ENCODE measurements at places on chromosomes 4 and X.

DNA sequence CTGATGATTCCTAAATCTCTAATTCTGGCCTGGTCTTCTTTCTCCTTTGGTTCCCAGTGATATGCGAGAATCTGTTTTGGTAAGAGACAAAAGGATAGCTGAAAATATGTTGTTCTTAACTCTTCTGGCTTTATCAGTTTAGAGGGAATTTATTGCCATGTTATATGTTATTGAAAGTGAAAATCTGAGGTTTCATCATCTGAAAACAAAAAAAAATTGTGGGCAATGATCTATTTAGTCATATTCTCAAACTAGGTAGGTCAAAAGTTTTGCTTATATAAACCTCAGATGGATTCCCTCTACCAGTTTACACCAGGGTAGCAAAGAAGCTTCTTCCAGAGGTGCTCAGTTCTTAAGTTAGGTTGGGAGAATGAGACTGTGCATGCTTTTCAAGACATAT lies 103.6 kb downstream of the ITM2A start:
- DNase-seq = no peak

- DNase-seq = no peak
Measured at GRCh38 chr4:185645403-185645802, 110.1 kb upstream of the PDLIM3 start.

GRCh38 chr4:12691168-12691567 lies 793.0 kb downstream of the RAB28 start:
- DNase-seq = no peak

DNA sequence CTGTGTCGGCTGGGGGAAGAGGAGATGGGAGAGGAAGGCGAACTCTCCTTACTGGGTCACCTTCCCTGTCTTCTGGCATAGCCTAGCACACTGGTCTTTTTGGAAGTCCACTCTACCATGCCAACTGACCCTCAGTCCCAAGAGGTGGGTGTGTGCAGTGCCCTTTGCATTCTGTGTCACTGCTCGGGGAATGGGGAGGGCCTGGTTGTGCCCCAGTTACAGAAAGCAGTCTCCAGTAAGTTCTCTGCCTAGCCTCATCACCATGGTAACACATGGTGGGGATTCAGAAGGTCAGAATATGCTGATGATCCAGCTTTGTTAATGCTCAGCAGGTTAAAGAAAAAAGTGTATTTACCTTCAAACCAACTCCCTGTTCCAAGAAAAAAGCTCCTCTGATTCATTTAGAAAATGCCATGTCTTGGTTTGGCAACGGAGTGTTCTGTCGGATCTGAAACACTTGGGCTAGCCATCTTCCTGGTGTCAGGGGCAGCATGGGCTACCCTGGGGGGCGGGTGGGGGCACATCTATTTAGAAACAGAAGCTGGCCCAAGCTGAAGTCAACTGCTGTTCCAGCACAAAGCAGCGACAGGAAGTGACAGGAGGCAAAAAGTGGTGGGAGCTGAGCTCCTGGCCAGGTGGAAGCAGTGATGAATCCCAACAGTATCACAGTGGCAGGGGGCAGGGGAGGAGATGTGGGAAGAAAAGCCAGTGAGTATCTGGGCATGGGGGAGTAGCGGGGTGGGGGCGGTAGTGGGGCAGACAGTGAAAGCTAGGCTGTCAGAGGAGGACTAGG lies 37.0 kb downstream of the NSG1 start:
- DNase-seq = no peak

- DNase-seq = peak; percentile 41
Measured at GRCh38 chr4:77959566-77960338, 97.1 kb downstream of the MRPL1 start.

DNA sequence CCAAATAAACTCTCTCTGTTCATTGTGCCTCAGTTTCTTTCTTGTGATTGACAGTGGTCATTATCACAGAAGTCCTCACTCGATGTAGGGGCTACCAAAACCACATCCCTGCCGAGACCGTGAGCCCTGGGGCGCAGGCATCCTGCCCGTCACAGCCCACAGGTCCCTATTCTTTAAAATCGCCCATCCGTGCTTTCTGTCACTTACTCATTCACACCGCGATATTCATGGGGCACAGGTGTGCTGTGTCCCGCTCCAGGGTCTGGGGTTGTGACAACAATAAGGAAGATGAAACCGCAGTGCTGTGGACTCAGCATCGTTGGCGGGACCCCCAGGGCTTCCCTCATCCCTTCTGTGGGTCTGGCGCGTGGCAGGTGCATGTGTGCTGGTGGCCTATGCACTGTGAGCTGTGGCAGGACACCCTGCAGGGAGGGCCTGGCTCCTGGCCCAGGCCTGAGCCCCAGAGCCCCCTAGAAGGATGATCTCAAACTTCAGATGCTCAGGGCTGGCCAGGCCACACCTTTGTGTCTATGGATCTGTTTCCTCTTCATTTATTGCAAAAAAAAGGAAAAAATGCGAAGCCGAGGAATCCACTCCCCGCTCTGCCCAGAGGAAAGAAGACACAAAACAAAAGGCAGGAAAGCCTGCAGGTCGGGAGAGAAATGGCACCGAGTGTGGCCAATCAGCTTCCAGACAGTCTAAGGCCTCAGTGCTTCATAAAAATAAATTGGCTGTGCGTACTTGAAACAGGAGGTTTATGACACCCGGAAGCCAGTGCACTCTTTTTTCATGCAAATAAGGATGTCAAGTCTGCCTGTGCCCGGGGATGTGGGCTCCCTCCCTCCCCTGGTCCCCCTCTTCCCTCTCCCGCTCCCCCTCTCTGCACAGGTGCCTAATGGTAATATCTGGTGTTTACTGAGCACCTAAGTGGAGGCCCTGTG lies 109.5 kb upstream of the ADRA2C start:
- no peak for DNase-seq

DNA sequence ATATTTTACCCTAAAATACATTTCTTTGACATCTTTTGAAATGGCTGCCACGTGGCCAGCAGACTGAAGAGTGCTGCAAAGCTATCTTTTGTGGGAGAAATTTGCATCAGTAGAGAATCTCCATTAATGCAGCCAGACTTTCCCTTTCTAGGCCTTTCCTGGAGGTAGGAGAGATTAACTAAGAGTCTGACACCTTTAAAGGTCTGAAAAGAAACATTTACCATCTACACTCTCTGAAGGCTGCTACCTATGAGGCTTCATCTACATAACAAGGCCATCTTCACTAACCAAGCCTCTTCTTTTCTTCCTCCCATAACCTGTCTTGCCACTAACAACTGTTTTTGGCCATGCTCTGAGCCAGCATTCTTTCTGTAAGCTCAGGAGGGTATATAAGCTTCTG lies 17.8 kb upstream of the SPRY1 start:
- no peak for DNase-seq

DNA sequence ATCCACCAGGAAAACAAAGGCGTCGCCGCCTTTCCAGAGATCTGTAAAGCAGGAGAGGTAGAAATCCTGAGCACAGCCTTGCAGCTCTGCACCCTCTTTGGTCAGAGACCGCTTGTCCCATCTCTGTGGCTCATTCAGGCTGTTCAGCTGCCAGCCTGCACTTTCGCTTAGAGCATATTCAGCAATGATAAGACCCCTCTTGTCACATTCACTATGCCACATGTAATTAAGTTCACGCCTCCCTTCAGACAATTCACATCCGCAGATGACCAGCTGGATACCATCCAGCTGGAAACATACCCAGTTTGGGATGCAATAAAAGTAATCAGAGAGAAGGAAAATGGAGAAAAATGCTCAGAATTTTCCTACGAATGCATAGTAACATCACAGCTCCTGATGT lies 335.4 kb downstream of the UNC5C start:
- no peak for DNase-seq

DNA sequence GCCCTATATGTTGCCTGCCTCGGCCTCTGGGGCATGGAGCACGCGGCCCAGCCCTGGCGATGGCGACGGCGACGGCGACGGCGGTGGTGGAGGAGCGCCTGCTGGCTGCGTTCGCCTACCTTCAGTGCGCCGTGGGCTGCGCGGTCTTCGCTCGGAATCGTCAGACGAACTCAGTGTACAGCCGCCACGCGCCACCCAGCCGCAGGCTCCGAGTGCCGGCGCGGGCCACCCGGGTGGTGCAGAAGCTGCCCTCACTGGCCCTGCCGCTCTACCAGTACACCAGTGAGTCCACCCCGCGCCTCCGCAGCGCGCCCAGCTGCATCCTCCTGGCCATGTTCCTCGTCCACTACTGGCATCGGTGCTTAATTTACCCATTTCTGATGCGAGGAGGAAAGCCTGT lies 83.7 kb upstream of the F9 start:
- no peak for DNase-seq

GRCh38 chr4:8267077-8267476 lies 2.5 kb upstream of the HTRA3 start:
- DNase-seq = peak; percentile 44

GRCh38 chr4:166293556-166293955 lies 420.5 kb downstream of the TLL1 start:
- DNase-seq = no peak

DNA sequence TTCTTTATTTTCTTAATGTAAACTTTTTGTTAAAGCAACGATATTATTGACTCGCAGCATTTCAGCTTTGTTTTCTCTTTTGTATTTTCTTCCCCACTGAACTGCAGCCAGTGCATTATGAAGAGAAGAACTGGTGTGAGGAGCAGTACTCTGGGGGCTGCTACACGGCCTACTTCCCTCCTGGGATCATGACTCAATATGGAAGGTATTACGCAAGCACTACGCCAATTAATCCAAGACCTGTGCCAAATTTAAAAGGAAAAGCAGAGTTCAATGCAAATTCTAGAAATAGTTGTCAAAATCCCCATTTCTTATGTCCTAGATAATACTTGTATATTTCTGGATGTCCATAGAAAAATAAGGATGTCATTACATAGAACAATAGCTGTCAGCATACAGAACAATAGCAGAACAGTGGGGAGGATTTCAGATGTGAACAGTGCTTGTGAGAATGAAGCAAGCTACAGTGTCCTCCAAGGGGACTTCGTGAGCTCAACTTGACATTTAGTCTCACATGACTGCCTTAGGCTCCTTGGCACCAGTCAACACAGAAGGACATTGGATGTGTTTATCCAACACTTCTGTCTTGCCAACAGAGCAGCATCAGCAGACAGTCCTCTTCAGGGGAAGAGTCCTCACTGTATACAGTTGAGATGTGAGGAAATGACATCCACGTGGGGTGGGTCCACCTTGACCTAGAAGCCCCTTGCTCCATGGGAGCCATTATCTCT lies 85.9 kb downstream of the MAOA start:
- no peak for DNase-seq

- DNase-seq = no peak
Measured at GRCh38 chrX:50003467-50003866, 81.1 kb downstream of the CLCN5 start.

- DNase-seq = no peak
Measured at GRCh38 chr4:37450309-37450708, 205.8 kb downstream of the NWD2 start.

- DNase-seq = no peak
Measured at GRCh38 chr4:107570952-107571351, 149.1 kb downstream of the PAPSS1 start.

DNA sequence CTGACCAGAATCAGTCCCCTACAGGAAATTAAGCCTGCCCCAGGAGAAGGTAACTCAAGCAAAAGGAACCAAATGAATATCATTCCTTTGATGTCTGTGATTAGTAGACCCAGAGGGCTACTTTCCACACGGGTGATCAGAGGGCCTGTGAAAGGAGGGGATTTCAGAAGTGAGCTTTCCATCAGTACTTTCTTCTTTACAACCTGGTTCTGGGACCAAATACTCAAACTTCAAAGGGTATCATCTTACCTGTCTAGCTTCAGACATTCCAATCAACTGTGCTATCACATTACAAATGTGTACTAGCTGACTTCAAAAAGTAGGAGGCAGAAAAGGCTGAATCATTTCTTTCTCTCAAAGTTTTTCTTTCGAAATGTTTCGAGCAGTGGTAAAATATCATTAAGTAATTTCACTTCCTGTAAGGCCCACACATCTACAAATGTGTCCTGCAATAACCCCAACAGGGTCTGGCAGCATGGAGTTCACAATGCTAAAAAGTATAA lies 23.9 kb downstream of the ACSL4 start:
- peak; percentile 59 for DNase-seq

DNA sequence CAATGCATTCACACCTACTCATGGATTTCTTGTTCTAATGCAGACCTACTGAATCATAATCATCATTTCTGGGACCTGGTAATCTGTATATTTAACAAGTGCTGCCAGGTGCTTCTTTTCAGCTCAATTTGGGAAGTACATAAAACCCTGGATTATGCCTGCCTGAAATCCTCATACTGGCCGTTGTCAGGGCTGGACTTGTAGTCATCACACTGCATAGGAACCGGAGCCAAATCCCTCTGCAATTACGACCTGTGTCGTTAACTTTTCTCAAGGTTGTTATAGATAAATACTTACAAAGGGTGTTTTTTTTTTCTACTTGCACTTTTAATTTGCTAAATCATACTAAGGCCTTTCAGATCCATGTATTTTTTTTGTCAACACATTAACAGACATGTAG lies 294.9 kb upstream of the PRPS2 start:
- DNase-seq = no peak

GRCh38 chr4:169025184-169025583 lies 15.1 kb upstream of the CBR4 start:
- no peak for DNase-seq

DNA sequence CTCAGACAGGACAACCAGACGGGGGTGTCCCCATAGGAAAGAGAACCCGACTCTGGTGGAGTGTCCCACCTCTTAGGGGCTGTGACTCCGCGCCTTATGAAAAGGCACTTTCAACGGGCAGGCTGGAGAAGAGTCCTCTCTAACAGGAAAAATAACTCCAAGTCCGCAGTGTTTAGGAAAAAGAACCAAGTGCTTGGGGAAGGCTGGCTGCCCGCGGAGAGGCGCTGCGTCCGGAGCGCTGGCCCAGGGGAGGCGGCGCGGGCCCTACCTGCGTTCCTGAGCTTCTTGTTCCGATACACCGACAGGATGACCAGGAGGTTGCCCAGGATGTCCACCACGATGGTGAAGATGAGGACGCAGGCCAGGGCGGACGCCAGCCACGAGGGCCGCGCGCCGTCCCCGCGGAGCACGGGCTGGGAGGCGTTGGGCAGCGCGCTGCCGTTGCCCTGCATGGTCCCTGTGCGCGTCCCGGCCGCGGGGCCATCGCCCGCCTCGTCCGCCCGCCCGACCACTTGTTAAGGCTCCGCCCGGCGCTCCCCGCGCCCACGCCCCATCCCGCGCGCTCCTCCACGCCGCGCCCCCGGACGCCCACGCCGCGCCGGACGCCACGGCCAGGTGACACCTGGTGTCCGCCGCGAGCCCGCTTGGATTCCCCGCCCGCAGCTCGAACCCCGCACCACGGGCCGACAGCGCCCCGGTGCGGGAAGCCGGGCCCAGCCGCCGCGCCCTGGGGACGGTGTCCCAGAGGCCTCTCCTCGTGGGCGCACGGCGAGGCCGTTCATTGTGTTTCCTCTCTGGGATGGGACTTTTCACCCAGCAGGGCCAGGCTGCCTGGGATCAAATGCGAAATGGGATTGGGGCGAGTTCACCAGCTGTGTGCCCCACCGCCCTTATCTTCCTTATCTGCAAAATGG lies at the start of gene MTNR1A:
TSS of gene MTNR1A (minus strand) at position 654 of the 914 bp plus-strand sequence. CDS start at position 452, 202 bp downstream.
- DNase-seq = no peak

- DNase-seq = no peak
Measured at GRCh38 chrX:129739578-129739977, 799 bp downstream of the XPNPEP2 start.

DNA sequence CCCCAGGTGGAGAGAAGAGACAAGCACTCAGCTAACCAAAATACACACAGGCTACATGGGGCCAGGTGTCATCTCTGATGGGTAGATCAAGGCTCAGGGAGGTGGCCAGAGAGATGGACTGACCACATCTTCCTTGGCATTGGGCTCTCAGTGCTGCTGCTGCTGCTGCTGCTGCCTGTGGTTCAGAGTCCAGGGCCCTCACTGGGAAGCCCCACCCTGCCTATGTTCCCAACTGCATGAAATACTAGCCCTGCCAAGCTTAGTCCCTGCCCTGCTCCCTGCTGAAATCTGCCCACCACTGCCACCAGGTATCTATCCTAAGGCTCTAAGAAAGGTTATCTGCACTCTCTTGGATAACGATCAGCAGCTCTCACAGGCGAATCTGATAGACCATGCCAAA lies 118.7 kb downstream of the EFHC2 start:
- DNase-seq = no peak

Data from H4 (cell line).